NCI-H1092 (cell line): ENCODE measurements at places on chromosomes 7 and 10.

DNA sequence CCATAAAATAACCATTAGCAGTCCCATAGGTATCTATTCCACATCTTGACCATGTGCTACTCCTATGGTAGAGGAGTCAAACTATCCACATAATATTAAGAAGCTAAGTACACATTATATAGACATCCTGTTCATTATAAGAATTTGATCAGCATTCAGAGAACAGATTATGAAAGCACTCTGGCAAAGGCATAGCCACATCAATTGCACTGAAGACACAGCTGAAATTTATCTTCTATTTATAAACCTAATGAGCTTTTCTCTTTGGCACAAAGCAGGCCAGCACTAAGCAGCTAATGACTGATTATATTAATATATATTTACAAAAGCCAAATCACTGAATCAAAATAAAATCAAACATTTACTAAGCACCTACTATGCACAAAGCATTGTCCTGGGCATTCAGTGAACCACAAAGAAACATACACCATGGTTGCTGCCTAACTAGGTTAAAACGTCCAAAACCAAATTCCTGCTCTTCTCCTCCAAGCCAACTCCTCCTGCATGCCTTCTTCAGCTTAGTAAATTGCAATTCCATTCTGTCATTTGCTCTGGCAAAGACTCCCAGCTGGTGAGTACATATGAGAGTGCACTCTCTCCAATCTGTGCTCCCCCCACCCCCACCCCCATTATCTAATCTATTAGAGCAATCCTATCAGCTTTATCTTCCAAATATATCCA is 122.6 kb upstream of the ASAH2 start:
- DNase-seq = no peak

DNA sequence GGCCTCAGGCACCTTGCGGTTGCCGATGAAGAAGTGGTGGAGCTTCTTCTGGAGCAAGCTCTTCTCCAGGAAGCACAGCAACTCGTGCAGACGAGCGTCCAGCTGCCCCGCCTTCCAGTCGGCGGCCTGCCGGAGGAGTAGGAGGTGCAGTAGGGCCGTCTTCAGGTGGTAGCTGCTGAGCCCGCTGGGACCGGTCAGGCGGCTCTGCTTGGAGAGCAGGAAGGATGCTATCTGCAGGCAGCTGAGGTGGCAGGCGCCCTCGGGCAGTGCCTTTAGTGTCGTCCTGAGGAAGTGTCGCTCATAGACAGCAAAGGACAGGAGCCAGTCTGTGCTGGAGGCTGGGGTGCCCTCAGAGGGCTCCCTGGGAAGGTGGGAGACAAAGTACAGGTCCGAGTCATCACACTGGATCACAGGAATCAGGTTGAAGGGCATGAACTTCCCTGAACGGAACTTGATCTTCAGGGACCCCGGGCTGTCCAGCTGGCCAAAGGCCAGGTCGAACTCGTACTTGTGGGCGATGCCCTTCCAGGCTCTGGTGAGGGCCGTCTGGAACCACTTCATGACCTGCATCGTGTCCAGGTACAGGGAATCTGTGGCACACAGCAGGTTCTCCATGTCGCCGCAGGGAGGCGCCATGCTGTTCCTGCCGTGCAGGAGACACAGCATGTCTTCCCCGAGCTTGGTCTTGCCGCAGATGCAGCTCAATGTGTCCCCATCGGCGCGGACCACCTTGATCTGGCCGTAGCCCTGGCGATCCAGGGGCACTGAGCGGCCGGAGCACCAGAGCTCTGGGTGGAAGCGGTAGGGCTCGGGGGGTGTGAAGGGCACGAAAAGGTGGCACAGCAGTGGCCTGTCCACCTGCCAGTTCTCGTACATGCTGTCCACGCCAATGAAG is 23.4 kb downstream of the ITPRIP start:
- no peak for DNase-seq

GRCh38 chr10:49353026-49353894 is 42.6 kb downstream of the DRGX start:
- no peak for DNase-seq

GRCh38 chr7:8490391-8491045 is 57.1 kb downstream of the NXPH1 start:
- no peak for DNase-seq
